Esophagus mucosa (tissue), 1 donor: ENCODE measurements at places on chromosomes 3 and 15. TPM values are rescaled to one million over a fixed set of nuclear protein-coding genes. Genes with fewer than 3 reads are reported as not detected.

Gene SGO1
- total RNA-seq: 5.4 TPM

- no peak for ATAC-seq
Measured at GRCh38 chr15:66894986-66895780, 170.2 kb upstream of the SMAD3 start.

- ATAC-seq: no peak
Measured at GRCh38 chr15:28983432-28984311, 97.9 kb downstream of the APBA2 start.

Gene SPATA12
- total RNA-seq: not detected

DNA sequence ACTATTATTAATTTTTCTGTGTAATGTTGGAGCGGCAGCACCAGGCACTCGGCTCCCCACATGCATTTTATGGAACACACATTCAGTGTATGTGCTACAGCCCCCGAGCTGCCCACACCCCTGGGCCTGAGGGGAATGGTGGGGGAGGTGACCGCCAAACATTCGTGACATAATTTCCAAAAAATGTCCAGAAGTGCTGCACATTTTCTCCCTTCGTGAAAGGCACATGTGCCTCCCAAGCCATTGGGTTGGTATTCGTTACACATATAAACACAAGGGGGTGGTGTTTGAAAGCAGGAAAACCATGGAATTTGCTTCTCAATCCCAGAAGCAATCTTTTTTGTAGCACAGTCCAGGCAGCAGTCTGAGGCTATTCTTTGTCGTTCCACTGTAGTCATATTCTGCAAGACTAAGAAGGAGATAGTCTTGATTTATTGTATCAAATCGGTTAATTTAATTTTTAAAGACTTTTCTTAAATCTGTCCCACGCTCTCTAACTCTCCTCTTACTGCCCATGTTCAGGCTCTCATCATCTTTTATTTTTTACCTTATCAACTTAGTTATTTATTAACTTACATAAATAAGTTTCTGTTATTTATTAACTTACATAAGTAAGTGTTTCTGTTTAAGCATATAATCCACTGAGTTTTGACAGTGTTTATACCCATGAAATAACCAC is 39.2 kb upstream of the POLR2M start:
- no peak for ATAC-seq

- ATAC-seq: peak; percentile 59
Measured at GRCh38 chr15:95259513-95259912, 1028.2 kb downstream of the MCTP2 start.

DNA sequence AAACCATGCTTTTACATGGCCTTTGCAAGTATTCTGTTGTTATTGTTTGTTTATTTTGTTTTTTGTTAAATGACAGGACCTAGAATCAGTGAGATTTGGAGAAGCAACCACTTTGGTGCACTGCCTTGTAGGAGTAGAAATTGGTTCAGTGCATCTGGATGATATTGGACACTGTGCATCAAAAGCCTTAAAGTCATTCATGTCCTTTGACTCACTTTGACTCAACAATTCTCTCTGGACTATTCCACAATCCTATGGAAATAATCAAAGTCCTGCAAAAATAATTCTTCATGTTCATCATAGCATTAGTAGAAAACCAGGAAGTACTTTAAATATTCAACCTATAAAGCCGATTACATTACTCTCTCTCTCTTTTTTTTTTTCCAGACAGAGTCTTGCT is 224.8 kb downstream of the ABHD5 start:
- ATAC-seq: no peak

Gene GOLGA8S
- 0.24 TPM for total RNA-seq

Gene ABCF3
- total RNA-seq: 45.3 TPM

- ATAC-seq: peak; percentile 5
Measured at GRCh38 chr3:133568294-133569014, 5.0 kb upstream of the CDV3 start.

Gene LTF
- total RNA-seq: 108 TPM

DNA sequence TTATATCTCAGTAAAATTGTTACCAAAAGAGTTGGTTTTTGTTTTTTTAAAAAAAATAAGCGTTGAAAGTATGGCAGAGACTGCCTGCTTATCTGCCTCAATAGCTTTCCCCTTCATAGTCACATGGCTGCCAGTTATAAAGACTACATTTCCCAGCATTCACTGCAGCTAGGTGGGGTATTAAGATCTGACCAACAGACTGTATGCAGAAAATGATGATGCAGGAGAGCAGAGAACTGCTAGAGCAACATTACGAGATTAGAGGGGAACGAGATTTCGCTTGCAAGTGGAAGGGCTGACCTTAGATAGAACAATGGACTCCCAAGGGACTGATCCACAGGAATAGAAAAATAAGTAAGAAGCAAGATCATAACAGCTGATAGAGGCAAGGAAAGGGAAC is 14.3 kb downstream of the RHOA start:
- ATAC-seq: peak; percentile 54

GRCh38 chr15:58513726-58514336 is 82.0 kb downstream of the LIPC start:
- no peak for ATAC-seq

GRCh38 chr3:58366699-58367098 is 34.0 kb downstream of the PXK start:
- no peak for ATAC-seq

DNA sequence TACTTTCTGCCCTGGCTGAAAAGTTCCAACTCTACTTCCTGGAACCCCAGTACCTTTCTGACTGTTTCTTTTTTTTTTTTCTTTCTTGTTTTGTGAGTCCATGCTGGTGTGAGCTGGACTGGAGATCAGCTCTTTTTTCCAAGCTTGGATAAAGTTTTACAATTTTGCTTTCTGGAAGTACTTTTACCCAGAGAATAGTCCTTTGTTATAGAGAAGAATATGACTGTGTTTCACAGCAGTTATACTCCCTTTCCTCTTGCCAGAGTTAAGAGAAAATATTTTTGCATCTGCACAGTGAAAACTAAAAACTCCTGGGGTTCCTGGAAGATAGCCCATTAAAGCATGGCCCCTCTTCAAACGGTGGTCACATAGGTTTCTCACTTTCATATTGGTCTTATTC is 1100.6 kb downstream of the OTOL1 start:
- ATAC-seq: no peak

DNA sequence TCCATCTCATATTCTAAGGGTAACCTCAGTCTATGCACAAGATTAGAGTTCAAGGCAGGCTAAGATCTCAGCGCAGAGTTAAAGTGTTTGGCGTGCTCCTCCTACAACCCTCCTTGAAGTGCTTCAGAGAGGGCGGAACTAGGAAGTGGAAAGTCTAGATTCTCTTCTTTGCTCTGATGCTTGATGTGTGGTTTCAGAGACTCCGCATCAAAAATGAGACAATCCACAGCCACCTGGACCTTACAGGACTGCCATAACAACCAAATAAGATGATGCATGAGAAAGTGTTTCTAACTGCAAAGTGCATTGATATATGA is 161.3 kb upstream of the ATP11B start:
- peak; percentile 53 for ATAC-seq

GRCh38 chr3:177681852-177682251 is 484.6 kb upstream of the TBL1XR1 start:
- ATAC-seq: no peak

DNA sequence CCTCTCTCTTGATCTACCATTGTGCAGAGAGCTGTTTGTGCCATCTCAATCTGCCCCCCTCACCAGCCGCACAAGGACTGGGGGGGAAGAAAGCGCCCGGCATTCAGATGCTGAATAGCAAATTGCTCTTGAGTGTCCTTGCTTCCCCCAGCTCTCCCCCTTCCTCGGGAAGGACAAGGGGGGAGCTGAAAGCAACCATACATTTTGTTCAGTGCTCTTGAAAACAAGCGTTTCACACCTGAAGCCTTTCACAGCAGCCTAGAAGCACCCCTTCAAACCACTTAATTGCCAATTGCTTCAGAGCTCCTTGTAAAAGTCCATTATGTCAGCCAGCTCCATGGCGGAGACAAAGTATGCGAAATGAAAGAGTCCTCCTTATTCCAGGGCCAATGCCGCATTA is 540.1 kb downstream of the NR2F2 start:
- no peak for ATAC-seq

Gene LYZL4
- not detected for total RNA-seq

- ATAC-seq: no peak
Measured at GRCh38 chr3:112855883-112856282, 9.2 kb upstream of the CD200R1L start.

GRCh38 chr3:9229325-9229724 is 20.1 kb downstream of the SRGAP3 start:
- ATAC-seq: no peak

Gene SLC2A2
- total RNA-seq: not detected

- ATAC-seq: peak; percentile 66
Measured at GRCh38 chr3:27312044-27312668, 57.0 kb downstream of the NEK10 start.

Gene SLC9C1
- not detected for total RNA-seq

Gene NR1I2
- total RNA-seq: not detected

Gene NEIL1
- total RNA-seq: 4.7 TPM

Gene SCG5
- 0.80 TPM for total RNA-seq

GRCh38 chr3:187913617-187914033 is 168.4 kb upstream of the BCL6 start:
- peak; percentile 87 for ATAC-seq

GRCh38 chr15:99442252-99442897 is 123.4 kb upstream of the MEF2A start:
- ATAC-seq: peak; percentile 77

Gene LRRC2
- 0.28 TPM for total RNA-seq

Gene LSMEM2
- not detected for total RNA-seq

- ATAC-seq: no peak
Measured at GRCh38 chr15:92818651-92819277, 81.4 kb upstream of the CHD2 start.

Gene ANKRD34C
- total RNA-seq: not detected

DNA sequence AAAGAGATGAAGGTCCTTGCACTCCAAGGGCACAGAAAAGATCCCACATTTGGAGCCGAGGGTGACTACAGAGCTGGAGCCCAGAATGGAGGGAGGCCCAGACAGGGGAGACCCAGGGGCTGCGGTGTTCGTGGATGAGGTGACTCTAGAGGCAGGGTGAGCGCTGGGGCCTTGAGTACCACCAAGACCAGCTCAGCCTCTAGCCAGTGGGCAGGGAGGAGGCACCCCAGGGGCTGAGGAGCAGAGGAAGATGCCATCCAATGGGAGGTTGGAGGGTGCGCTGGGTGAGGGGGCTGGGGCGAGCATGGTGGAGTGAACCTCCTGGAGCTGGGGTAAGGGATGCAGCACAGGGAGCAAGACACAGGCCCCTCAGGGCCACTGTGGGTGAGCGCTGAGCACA is 13.3 kb downstream of the RRP9 start:
- ATAC-seq: peak; percentile 11

Gene P2RY1
- total RNA-seq: 20.5 TPM

Gene ERICH6
- total RNA-seq: not detected

DNA sequence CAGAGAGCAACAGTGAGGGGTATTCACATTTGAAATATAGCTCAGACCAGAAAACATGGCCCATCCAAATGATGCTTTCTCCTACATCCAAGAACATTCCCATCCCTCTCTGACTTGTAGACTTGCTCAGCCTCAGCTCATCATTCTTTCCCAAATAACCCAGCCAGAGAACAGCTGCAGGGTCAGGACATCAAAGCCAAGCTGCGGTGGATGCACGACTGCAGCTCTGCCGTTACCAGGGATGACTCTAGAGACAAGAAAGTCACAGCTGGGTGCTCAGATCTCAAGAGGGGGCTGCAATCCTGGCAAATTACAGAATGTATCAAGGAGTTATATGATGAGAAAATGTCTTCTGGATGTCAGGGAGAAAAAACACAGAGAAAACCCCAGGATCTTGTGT is 944.3 kb downstream of the NTRK3 start:
- no peak for ATAC-seq

DNA sequence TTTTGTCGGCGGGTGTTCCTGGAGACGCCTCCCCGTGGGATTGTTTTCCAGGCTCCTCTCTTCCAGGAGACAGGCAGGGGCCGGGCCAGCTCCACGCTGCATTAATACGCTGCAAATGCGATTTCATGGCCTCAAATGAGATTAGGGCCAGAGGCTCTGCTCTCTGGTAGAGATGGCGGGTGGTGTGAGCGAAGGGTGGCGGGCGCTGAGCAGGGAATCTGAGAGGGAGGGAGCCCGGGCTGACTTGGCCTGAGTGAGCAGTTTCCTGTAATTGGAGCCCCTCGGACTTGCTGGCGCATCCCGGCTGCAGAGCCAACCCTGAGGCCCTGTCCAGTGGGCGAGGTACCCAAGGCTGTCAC is 7.4 kb upstream of the CCDC33 start:
- no peak for ATAC-seq

Gene CORO2B
- 0.12 TPM for total RNA-seq

DNA sequence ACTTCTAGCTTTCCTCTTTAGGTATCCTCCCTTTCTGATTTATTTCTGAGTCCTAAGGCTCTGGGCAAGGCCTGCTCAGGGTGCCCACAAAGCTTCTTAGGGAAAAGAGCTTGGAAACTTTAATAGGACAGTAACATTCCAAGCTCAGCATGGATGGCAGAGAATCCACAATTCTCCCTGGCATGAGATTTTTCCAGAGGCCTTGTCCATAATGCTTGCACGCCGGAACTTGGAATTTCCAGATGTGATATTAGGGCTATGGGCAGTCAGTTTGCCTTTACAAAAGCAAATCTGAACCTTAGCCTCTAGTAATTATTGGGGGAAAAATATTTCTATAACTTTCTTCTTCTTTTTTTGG is 139.0 kb upstream of the RBMS3 start:
- ATAC-seq: no peak

GRCh38 chr3:37526511-37526910 is 335.2 kb upstream of the CTDSPL start:
- ATAC-seq: peak; percentile 42

Gene TJP1
- 118 TPM for total RNA-seq
